ENCODE measurements at places on chromosomes 7 and 10.

DNA sequence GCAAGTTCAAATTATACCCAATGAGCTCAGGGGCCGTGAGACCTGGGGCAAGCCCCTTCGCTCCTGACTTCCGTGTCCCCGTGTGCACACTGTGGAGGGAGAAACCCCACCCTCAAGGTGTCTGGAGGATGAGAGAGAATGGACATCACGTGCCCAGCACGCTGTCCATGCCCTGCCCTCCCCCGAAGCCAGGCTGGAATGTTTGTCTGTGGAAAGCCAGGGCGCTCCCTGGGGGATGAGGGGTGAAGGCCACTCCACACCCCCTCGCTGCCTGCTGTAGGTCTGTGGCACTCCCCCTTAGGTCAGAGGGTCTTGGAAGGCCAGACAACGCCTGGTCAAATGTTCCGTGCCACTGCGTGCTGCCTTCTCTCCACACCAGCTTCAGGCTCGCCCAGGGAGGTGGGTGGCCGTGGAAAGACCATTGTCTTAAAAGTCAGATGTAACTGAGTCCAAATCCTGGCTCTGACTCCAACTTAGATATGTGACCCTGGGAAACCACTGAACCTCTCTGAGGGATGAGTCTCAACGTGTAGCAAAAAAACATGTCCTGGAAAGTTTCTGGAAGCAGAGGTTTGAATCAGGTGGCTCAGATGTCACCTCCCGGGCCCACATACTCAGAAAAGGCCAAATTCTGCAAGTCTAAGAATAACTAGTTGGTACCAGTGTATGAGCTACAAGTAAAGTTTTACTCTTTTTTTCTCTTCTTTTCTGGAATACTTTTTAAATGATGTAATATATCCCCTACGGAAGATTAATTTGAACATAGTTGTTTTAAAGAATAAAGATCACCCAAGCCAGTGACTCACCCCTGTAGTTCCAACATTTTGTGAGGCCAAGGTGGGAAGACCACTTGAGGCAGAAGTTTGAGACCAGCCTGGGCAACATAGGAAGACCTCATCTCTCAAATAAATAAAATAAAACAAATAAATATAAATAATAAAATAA lies 24.9 kb downstream of the RCC1L start:
- peak; percentile 48 for DNase-seq

GRCh38 chr7:67625257-67625737 lies 628.7 kb downstream of the TYW1 start:
- peak; percentile 62 for DNase-seq

- DNase-seq, result peak; percentile 46
These were observed 34.4 kb downstream of the FHIP2A start for GRCh38 chr10:114855776-114856543.

DNA sequence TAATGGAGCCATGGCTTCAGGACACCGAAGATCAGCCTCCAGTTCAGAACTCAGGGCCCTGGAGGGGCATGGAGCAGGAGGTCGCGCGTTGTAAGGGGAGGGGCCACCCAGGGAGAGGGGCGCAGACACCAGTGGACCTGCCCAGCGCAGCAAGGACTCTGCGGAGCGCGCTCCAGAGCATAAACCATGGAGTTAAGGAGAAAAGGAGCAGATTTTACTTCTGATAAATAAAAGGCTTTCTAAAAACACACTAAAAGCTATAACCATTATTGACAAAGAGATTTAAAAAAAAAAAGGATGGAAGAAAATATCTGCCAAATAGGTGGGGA lies 10.5 kb downstream of the CALY start:
- no peak for DNase-seq

- no peak for DNase-seq
These were observed 24.6 kb upstream of the HUS1 start for GRCh38 chr7:48004032-48004431.

GRCh38 chr7:136551618-136552017 lies 316.8 kb upstream of the CHRM2 start:
- no peak for DNase-seq

GRCh38 chr7:39898867-39899266 lies 51.2 kb upstream of the CDK13 start:
- no peak for DNase-seq

- no peak for DNase-seq
These were observed 7.8 kb upstream of the DIP2C start for GRCh38 chr10:697097-697875.

- no peak for DNase-seq
These were observed 81.7 kb upstream of the HECTD2 start for GRCh38 chr10:91328320-91328984.

DNA sequence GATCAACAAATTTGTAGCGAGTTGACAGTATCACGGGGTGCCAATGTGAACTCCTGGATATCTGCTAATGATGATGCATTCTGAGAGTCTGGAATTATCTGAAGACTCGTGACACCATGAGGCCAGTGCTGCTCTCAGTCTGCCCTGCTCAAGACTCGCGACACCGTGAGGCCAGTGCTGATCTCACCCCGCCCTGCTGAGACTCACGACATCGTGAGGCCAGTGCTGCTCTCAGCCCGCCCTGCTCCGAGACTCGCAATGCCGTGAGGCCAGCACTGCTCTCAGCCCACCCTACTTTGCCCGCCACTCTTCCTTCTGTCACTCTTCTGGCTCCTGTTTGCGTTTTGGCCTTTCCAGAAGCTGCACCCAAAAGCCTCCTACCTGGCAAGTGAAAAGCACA lies 411.8 kb downstream of the PTPRN2 start:
- DNase-seq, result no peak

- peak; percentile 5 for DNase-seq
These were observed 49.7 kb upstream of the GLCCI1 start for GRCh38 chr7:7918736-7919448.

DNA sequence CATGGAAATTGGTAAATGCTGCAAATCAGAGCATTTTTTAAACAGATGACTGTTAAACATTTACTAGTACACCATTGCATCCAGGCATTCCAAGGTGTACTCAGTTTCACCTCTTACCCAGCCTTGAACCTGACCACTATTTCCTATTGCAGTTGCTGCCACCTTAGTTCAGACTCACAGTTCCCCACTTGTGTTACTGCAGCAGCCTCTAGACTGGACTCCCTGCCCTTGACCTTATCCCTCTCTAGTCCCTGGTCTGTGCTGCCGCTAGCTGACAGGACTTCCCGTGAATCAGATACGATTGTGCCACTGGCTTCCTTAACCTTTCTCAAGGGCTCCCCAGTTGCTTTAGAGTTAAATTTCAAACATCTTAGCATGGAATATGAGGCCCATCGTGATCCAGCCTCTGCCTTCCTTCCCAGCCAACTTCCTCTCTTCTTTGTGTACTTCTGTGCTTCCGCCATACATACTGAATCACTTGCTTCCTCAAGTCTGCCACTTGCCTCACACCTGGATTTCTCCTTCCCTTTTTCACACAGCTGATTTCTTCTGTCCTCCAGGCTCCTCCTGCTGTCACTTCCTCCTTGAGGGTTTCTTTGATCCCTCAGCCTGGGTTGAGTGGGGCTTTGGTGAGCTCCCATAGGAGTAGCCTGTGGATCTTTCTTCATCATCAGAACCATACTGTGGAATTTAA lies 118.7 kb upstream of the GJD4 start:
- DNase-seq, result no peak

GRCh38 chr10:113618338-113618737 lies 45.5 kb downstream of the NRAP start:
- DNase-seq, result no peak

GRCh38 chr10:50851884-50852671 lies 33.3 kb downstream of the A1CF start:
- no peak for DNase-seq

All from fibroblast of mammary gland (primary cell).